RPMI7951 (cell line): ENCODE measurements at places on chromosomes 16 and 17.

GRCh38 chr17:28227316-28228108, 91.5 kb upstream of the TMEM97 start:
- DNase-seq = no peak

DNA sequence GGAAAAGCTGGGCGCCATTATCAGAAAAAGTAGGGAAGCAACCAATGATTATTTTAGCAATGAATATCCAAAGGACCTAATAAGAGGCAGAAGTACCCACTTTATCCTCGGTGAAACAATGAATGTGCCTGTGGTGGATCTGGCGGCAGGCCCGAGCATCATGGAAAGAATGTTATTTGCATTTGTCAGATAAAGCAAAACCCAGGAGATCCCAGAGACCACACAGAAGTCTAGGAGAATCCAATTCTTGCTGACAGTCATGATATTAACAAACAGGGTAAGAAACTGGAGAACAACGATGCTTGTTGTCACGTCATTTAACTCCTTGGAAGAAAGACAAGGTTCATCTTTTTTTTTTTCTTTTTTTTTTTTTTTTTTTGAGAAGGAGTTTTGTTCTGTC, 12.0 kb upstream of the TNRC6A start:
- DNase-seq = peak; percentile 32

DNA sequence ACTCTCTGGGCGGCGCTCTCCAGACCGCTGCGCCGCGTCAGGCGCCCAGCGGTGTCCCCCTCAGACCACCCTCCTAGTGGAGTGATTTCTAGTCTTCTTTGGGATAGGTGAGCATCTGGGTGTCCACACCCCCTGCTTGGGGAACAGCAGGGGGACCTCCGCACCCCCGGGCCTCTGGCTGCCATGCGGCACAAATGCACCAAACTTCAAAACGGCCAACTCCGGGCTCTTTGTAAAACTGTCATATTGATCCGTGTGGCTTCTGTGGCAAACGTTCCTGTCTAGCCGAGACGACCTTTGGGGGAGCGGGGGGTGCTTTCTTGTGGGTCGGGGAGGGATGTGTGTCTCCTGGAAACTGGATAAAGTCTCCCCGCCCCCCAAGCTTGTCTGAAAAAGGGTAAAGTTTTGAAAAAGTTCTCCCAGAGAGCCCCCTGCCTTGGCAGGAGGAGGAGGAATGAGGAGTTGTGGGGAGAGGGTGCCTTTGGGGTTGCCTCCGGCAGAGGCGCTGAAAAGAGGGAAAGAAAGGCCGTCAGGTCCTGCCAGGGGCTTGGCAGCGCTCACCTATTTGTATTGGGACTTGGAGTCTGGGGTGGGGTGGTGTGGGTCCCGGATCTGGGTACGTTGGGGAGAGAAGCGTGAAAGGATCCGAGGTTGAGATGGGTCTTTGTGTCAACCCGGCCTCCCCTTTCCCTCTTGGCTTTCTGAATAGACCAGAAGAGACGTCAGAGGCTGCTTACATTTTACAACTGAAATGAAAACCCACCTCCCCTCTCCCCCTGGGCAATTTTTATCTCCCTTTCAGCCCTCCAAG, 2.2 kb upstream of the CHD3 start:
- peak; percentile 11 for DNase-seq

DNA sequence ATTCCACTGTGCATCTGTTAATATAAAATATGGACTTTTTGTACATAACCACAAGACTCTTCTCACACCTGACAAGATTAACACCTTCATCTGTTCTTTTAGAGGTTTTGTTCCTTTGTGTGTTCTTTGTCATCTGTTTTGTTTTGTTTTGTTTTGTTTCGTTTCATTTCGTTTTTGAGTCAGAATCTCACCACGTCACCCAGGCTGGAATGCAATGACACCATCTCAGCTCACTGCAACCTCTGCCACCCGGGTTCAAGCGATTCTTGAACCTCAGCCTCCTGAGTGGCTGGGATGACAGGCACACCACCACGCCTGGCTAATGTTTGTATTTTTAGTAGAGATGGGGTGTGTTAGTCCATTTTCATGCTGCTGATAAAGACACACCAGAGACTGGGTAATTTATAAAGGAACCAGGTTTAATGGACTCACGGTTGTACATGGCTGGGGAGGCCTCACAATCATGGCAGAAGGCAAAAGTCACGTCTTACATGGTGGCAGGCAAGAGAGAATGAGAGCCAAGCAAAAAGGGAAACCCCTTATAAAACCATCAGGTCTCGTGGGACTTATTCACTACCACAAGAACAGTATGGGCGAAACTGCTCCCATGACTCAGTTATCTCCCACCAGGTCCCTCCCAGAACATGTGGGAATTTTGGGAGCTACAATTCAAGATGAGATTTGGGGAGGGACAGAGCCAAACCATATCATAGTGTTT, 22.3 kb downstream of the C16orf90 start:
- DNase-seq = no peak

- DNase-seq = peak; percentile 28
Observed at GRCh38 chr16:85090181-85090580, 22.1 kb downstream of the CIBAR2 start.

DNA sequence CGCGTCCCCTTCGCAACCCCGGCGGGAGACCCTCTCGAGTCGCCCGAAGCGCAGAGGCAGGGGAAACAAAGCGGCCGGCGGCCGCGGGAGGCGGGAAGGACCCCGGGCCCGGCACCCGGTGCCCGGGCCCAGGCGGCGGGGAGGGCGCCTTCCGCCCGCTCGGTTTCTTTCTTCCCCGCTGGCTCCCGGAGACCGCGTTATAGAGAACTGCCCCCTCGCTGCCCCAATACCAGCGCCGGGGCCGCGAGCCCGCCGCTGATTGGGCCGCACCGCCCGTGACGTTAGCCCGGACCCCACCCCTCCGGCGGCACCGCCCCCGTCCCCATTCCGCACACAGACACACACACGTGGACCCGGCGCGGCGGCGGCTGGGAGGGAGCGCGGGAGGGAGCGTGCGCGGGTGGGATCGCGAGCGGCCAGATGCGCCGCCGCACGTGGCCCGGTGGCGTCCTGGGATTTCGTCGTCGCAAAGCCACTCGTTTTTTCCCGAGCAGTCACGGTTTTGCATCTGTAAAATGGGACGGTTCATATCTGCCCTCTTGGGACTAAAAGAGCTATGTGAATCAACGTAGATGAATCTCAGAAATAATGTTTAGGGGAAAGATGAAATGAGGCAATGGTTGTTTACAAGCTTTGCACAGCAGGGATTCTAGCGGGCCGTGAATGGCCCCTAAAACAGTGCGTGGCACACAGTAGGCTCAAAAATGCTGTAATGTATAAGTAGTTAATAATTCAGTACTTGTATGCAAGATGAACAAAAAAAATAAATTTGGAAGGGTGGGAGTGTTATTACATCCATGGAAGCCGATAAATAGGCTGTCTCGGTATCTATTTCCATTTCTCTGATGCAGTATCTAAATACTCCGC, at the start of gene EPOP:
Gene EPOP (minus strand): TSS at position 209 of the 867 bp plus-strand sequence. CDS start 462 bp downstream, outside the sequence.
- DNase-seq = peak; percentile 84

DNA sequence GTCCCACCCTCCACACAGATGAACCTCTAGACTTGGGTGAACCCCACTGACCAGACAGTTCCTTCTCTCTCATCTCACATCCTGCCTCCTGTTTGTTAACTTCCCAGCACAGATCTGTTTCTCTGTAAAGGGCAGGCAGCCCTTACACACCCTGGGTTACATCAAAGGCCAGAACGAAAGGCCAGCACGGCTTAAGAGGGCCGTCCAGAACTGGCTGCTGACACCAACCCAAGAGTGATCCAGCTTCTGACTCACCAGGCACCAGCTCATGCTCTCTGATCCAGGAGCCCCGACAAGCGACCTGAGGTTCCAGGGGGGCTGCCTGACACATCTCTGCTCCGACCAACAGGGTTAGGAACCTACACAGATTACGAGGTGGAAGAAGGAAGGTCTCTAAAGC, 86.9 kb downstream of the MRM3 start:
- DNase-seq = no peak

DNA sequence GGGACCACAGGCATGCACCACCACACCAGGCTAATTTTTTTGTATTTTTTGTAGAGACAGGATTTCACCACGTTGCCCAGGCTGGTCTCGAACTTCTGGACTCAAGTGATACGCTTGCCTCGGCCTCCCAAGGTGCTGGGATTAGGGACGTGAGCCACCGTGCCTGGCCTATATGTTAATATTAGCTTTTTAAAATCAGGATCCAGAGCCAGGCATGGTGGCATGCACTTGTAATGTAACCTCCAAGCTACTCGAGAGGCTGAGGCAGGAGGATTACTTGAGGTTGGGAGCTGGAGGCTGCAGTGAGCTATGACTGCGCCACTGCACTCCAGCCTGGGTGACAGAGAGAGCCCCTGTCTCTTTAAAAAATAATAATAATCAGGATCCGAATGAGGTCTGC, 8.5 kb upstream of the ADCY7 start:
- no peak for DNase-seq

DNA sequence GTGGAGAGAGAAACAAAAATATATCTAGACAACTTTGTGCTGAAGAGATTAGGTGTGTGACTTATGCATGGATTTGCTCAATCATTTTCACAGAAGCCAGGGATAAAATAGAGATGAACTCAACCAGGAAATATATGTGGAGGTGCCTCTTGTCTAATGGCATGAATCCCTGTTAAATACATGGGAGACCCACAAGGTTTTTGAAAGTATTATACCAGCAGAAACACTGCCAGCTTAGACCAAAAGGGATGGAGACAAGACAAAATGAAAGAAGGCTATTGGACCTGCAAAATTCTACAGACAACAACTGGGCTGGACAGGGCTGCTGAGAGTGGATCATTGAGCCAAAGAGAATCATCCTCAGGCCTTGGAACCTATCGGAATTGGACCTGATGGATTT, 51.0 kb downstream of the MMP15 start:
- no peak for DNase-seq

- no peak for DNase-seq
Observed at GRCh38 chr17:28986714-28987655, 18.8 kb downstream of the SEZ6 start.

DNA sequence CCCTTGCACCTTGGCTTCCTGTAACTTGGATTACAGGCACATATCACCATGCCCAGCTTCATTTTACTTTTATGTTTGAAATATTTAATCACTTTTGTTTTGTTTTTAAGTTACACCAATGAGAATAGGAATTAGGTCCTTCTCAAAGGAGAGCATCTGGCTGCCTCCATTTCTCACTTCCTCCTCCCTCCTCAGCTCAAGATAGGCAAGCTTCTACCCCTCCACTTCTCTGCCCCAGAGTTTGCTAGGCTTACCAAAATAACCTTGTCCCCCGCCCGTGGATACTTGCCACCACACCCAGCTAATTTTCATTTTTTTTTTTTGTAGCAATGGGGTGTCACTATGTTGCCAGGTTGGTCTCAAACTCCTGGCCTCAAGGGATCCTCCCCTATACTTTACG, 17.9 kb downstream of the GABARAPL2 start:
- DNase-seq = no peak

DNA sequence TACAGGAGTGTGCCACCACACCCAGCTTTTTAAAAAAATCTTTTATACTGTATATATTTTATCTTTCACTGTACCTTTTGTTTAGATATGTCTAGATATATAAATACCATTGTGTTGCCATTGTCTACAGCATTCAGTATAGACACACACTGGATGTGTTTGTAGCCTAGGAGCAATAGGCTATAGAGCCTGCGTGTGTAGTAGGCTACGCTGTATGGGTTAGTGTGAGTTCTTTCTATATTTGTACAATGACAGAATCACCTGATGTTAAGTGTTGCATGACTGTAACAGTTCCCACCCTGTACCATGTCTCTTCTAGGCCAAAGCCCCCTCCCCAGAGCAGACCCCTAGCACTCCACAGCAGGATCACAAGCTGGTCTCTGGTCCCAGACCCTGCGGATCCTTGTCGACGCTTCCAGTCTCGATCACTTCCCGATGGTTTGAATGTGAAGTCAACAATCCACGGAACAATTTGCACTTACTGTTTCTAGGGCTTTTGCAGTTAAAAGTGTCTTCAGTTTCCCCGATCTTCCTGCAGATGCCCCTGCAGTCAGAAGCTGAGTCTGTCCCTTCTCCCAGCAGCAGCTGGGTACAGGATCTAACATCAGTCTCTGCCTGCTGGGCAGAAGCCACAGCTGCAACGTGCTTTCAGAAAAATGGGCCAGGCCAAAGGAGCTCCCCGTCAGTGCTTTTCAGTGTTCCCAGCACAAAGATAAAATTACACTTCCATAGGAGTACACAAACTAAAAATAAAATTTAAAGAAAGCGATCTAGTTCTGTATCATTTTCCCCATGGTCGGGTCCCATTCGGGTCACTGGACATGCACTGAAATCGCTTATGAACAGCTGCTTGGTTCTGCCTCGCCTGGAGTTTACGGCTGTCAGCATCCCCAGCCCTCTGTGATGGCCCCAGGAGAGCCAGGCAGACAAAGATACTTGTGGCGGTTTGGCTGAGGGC, 35.4 kb downstream of the ADAM11 start:
- peak; percentile 47 for DNase-seq

- DNase-seq = peak; percentile 87
Observed at GRCh38 chr17:73342050-73342522, 30.3 kb upstream of the CDC42EP4 start.

GRCh38 chr16:81515721-81516120, 71.1 kb downstream of the CMIP start:
- DNase-seq = no peak

- no peak for DNase-seq
Observed at GRCh38 chr17:36608794-36609497, 7.6 kb downstream of the MRM1 start.

GRCh38 chr16:84361546-84361945, 6.8 kb upstream of the ATP2C2 start:
- no peak for DNase-seq

GRCh38 chr17:80751946-80752581, 207.4 kb downstream of the RPTOR start:
- no peak for DNase-seq

DNA sequence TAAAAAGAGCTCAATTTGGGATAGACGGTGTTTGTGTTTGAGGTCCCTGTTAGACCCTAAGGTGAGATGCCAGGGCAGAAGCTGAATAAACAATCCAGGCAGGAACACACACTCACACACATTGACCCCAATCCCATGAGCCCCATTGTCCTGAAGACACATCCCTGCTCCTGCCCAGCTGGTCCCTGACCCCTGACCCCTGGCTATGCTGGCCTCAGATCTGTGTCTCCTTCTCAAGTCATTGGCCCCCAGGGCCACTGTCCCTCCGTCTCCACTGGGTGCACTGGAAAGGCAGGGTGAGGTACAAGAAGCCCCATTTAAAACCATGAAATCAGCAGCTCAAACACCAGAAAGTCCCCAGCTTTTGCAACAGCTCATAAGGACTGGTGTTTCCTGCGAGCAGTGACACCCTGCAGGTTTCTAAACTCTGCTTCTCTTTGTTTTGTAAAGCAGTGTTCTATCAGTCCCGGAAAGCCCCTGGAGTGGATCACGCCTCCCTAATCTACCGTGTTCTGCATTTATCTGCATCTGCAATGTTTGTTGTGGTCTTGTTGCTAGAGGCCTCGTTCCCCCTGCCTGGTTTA, 18.0 kb upstream of the ASGR2 start:
- no peak for DNase-seq

GRCh38 chr16:89670496-89671431, 13.1 kb downstream of the SPATA33 start:
- peak; percentile 52 for DNase-seq

- no peak for DNase-seq
Observed at GRCh38 chr16:59116744-59117143, 382.6 kb upstream of the GOT2 start.
